Activated CD4-positive, alpha-beta T cell treated with anti-CD3 and anti-CD28 coated beads, Interleukin-2, Interleukin-4, amounts not matched to agents 100 ng/mL and 50 ng/mL, durations not matched to agents 16 hours and 8 hours (primary cell): ENCODE measurements at places on chromosomes 6 and 20.

DNA sequence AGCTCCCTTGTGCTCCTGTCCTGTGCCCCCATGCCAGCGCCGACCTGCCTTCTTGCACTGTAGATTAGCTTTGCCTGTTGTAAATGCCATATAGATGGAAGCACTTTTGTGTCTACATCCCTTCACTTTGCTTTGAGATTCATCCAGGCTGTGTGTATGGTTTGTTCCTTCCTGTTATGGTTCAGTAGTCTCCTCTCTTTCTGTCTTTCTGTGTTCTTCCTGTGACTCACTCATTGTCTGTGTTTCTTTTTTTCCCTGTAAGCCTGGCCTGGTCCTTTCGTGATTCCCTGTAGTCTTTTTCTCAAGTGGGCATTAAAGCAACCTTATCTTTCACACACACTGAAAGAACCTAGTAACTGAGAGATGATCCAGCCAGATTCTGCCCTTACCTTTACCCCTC, 66.6 kb downstream of the JARID2 start:
- no peak for DNase-seq

GRCh38 chr6:34511915-34512737, 44.0 kb downstream of the SPDEF start:
- no peak for DNase-seq

- DNase-seq = no peak
Measured at GRCh38 chr6:36323062-36323461, 13.6 kb downstream of the BNIP5 start.

- DNase-seq = no peak
Measured at GRCh38 chr6:113476937-113477839, 380.0 kb upstream of the MARCKS start.

DNA sequence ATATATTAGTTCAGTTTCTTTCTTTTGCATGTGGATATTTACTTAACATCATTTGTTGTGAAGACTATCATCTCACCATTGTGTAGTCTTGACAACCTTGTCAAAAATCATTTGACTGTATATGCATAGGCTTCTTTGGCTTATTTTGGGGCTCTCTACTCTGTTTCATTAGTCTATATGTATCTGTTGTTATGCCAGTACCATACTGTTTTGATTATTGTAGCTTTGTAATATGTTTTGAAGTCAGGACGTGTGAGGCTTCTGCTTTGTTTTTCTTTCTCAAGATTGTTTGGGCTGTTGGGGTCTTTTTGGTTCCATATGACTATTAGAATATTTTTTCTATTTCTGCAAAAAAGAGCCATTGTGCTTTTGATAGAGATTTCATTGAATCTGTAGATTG, 288.2 kb upstream of the RNF217 start:
- DNase-seq = no peak

DNA sequence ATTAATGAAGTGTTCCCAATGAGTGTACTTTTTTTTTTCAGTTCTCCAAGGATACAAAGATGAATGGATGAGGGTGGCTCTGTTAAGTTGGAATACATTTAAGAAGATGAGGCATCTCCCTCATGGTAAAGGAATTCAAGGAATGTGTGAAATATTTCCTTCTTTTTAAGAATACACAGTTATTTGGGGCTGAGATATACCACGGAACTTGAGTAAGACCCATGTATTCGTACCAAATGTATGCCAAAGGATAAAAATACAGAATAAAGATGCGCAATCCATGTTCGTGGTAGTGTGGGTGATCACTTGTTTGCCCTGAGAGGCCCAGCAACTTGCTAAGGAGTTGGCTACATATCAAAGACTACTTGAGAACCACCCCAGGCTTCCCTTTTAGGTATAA, 164.2 kb upstream of the TCF21 start:
- DNase-seq = no peak

- DNase-seq = no peak
Measured at GRCh38 chr6:140821196-140821595, 1311.5 kb upstream of the GJE1 start.

DNA sequence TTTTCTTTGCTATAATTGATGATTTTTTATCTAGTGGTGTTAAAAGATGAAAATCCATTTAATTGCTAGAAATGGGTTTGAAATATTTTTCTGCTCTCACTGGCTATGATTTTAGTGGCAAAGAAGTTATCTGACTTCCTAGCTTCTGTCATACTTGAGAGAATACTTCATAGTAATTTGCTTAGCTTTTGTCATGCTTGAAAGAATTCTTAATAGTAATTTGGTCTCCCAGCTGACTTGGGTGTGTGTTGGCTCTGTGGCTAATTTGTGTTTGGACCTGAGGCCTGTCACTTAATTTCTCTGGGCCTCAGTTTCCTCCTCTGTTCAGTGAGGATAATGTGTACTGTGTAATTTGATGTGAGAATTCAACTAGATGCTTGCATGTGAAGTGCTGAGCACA, 12.8 kb upstream of the RMND1 start:
- no peak for DNase-seq

GRCh38 chr6:40882323-40882997, 156.6 kb downstream of the UNC5CL start:
- DNase-seq = no peak

DNA sequence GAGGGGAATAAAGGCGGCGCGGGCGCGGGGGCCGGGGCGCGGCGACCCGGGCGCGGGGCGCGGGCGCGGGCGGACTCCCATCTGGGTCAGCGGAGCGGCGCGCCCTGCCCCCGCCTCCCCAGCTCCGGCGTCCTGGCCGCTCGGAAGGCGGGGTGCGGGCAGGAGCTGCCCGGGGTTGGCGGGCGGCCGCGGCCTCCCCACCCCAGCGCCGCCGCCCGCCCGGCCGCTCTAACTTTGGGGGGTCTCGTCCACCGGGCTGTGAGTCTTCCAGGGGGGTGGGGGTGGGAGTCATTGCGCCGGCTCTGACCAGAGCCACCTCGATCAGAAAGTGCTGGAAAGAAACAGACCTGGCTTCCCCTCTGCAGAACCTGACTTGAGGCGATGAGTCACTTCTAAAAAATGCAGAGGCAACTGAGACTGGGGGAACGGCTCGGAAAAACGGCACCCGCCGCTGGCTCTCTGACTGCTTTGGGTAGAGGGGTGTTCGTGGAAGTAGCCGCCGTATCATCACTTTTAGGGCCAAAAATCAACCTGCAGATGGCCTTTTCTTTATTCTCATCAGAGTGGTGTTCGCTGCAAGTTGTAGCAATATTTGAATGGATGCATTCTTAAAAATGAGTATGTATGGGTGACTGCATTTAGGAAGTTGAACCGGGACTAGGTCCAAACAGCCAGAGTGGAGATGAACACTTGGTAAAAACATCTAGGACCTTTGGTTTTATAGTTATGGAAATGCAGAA, 667 bp downstream of the CAP2 start:
- DNase-seq = peak; percentile 2

DNA sequence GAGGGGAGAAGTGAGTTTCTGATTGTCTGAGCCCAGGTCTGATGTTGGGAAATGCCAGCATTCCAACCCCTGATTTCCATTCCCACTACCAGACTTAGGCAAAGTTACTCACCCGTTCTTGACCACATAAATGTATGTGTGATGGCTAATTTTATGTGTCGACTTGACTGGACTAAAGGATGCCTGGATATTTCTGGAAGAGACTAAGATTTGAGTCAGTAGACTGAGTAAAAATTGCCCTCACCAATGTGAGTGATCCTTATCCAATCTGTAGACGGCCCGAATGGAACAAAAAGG, 95.8 kb upstream of the TAB2 start:
- no peak for DNase-seq

DNA sequence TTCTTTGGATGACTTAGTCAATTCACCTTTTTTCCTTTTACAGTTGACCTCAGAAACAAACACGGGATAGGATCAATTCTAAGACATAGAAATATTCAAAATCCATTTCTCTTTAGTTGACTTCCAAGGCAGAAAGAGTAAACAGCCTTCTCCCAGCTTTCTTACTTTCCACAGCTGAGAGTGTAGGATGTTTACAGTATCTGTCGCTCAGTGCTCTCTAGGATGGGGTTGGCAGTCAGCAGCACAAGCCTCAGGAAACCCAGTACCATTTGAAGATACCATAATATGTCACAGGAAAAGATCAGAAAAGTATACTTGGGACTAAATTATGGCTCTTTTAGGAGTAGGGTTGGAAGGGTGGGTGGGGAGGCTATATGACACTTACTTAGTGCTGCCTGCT, 88.2 kb downstream of the OGFRL1 start:
- no peak for DNase-seq

GRCh38 chr6:148069256-148069655, 273.4 kb upstream of the SASH1 start:
- no peak for DNase-seq

- no peak for DNase-seq
Measured at GRCh38 chr20:39855056-39855455, 834.0 kb downstream of the MAFB start.

DNA sequence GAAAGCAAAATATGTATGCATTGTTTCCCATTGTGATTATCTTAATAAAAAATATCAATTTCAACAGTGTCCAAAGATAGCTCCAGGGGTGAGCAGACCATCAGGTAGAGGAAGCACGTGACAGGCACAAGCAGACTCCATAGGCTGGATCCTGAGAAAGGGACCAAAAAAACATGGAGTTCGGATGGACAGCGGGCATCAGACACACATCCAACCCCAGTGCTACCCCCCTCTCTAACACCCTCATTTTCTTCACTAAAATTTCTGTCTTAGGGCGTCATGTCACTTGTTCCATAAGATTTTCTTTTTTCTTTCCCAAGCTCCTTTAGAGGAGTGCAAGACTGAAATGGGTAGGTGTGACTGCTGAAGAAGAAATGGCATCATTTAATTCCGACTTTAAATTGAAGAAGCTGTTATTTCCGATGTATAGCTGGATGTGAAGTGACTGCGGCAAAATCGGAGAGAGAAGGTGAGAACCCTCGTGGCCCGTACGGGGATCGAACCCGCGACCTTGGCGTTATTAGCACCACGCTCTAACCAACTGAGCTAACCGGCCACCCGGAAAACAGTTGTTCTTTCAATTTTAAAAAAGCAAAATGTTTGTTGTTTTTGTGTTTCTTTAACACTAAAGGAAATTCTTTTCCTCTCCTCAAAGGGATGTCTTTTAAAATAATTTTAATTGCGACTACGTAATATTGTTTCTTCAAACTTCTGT, 10.3 kb upstream of the PRSS16 start:
- peak; percentile 85 for DNase-seq

GRCh38 chr6:107704347-107705013, 119.6 kb downstream of the SCML4 start:
- peak; percentile 30 for DNase-seq

GRCh38 chr20:38304845-38305447, 990 bp downstream of the BPI start:
- DNase-seq = peak; percentile 29

DNA sequence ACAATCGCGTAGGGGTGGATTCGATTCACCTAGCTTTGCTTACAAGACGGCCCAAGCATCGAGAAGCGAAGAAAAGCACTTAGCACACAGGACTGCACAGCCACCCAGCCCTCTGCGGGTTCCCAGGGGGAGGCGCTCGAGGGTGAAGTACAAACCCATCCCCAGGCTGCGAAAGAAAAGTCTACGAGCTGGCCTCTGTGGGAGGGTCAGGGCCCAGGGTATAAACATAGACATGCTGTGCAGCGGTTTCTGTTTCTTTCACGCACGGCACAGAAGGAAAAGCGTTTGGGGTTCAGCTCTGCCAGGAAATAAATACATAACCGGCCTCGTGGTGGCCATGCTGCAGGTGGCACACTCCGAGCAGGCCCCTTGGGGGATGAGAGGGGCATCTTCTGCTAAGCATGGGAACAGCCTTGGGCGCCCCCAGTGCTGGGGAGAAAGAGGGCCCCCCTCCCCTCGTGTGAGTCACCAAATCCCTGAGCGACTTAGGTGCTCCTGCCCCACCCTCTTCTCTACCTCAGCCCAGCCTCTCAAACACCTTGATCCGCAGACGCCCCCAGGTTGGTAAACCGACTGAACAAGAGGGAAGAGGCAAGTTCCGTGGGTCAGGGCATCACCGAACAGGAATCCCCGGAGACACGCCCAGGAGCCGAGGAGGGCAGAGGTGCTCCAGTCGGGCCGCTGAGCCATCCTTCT, 91.6 kb upstream of the RIPOR2 start:
- peak; percentile 89 for DNase-seq

DNA sequence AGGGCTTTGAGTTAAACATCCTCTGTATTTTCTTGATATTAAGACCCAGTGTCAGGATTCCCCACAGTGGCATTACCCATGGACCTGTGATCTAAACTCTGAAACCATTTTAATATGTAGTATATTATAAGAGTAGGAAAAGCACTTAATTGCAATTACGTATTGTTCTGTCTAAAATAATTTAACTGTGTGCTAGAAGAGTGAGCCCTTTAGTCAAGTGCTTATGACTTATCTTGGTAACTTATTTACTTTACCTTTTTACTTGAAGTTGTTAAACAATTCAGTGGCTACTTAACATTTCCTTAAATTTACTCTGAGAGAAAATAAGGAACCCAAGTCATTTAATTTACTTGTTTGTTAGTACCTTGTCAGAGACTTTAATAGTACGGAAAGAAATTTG, 173.6 kb downstream of the CDKAL1 start:
- DNase-seq = no peak

- DNase-seq = no peak
Measured at GRCh38 chr6:56657354-56657753, 14.7 kb upstream of the DST start.

- no peak for DNase-seq
Measured at GRCh38 chr20:45951925-45952834, 17.7 kb downstream of the PCIF1 start.

DNA sequence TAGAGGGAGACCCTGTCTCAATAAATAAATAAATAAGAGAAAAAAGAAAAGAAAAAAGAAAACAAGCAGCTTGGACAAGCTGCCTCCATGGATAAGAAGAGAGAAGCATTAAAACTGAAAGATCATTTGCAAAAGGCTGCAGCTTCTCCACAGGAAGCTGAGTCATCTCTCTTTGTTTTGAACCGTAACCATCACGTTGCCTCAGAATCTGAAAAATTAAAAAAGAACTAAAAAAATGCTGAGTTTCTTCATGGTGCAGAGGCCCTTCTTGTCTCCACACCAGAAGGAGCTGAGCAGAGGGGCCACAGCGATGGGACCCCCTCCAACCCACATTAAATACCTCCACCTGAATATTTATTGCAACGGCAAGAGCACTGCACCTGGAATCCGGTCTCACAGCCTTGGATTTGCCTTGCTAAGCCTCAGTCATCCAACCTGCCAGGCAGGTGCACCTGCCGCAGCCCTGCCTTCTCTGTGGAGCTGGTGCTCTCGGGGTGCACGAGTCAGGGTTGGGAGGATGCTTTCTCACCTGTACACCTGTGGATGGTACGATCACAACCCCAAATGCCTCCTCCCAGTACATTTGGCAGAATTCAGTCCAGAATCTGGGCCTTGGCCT, 28.1 kb downstream of the TOX2 start:
- peak; percentile 76 for DNase-seq

GRCh38 chr6:42197555-42198362, 3.0 kb upstream of the GUCA1B start:
- peak; percentile 15 for DNase-seq

DNA sequence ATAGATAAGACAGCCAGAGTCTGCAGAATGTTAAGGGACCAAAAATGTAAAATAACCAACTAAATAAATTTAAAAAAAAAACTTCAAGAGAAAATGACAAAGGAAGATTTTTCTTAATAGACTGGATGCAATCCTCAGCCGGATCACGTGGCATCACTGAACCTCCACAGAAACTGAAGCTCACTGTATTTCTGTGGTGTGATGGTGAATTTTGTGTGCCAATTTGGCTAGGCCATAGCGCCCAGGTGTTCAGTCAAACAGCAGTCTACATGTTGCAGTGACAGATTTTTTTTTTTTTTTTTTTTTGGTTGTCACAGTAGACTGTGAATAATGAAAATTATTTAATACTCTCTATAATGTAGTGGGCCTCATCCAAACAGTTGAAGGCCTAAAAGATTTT, 95.5 kb downstream of the ARHGAP18 start:
- no peak for DNase-seq
